ENCODE measurements at places on chromosomes 13 and 19. TPM values are rescaled to one million over a fixed set of nuclear protein-coding genes. Genes with fewer than 3 reads are reported as not detected.

Gene SSC5D
- total RNA-seq, result 0.23 TPM

Gene PNMA8B
- total RNA-seq, result not detected

Gene KLK4
- not detected for total RNA-seq

Gene POLR1G
- 9.0 TPM for total RNA-seq

Gene CD33
- total RNA-seq, result 3.3 TPM

Gene EFNA2
- total RNA-seq, result 3.3 TPM

Gene NLRP9
- not detected for total RNA-seq

Gene OSCAR
- total RNA-seq, result 2.2 TPM

Gene DNAAF3
- 7.0 TPM for total RNA-seq

Gene ZNF222
- total RNA-seq, result 3.9 TPM

Gene LHB
- not detected for total RNA-seq

Gene ZFP36
- 4.0 TPM for total RNA-seq

All from H4 (cell line).